SK-N-SH (cell line): ENCODE measurements at places on chromosomes 5 and 9.
A peak's percentile ranks its signal among the peaks of the same experiment; 100 is the strongest.

DNA sequence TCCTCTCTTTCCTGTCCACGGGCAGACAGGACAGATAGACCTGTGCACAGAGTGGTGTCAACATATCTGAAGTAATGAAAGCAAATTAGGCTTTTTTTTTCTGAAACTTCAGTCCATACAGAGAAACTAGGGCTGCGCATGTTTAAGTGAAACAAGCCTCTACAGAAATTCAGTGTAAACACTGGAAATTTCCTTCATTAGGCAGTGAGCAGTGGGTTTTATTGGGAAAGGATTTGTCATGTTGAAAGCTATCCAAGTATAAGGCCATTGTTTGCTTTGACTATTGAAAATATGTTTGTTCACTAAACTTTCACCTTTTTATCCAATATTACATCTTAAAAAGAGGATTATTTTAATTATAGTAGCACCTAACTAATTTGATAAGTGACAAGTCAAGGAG, 161.2 kb downstream of the AOPEP start:
- H3K27ac ChIP-seq: no peak overlapping the region
- H3K27me3 ChIP-seq: no peaks in the 10 kb centered on the region
- no peak overlapping the region for H3K4me3 ChIP-seq

DNA sequence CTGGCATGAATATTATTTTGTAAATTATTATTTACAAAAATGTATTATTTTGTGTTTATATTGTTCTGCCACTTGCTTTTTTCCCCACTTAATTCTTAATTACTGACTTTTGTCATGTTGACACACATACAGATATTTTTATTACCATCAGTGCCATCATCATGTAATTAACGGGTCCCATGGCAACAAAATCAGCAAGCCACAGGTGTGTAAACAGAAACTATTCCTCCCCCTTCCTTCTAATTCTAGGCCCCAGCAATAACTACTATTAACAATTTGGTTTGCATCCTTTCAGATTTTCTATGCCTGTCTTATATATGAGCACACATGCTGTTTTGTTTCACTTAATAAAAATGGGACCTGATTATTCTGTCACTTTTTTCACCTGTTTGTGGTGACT, 29.3 kb downstream of the CYFIP2 start:
- no peaks in the 10 kb centered on the region for H3K4me1 ChIP-seq
- H3K27me3 ChIP-seq: no peaks in the 10 kb centered on the region
- H3K4me3 ChIP-seq: no peak overlapping the region
- DNase-seq: no peak
- H3K36me3 ChIP-seq: peaks cover 17% of the 10 kb centered on the region; the same call in 1 of the 2 replicates
- no peak overlapping the region for H3K27ac ChIP-seq

DNA sequence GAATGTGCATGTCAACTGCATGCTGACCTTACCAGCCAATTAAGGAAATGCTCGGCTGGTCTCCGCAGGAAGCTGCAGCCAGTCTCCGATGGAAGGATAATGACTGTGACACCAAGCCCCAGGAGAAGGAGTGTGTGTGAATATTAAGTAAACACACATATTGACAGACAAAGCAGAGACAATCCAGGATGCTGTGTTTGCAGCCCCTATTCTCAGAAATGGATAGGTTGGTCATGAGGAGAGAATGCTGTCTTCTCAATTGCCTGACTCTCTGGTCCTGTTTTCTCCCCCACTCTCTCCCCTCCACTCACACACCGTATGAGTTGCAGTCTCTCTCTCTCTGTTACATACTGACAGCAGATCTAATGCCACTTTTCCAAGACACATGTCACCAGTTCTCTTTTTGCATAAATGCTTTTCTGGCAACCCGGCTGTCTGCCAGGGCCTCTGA, 85.7 kb downstream of the EPB41L4A start:
- no peak overlapping the region for H3K27ac ChIP-seq
- peaks cover 23% of the 10 kb centered on the region for H3K4me1 ChIP-seq
- H3K4me3 ChIP-seq: no peak overlapping the region
- no peak for DNase-seq

DNA sequence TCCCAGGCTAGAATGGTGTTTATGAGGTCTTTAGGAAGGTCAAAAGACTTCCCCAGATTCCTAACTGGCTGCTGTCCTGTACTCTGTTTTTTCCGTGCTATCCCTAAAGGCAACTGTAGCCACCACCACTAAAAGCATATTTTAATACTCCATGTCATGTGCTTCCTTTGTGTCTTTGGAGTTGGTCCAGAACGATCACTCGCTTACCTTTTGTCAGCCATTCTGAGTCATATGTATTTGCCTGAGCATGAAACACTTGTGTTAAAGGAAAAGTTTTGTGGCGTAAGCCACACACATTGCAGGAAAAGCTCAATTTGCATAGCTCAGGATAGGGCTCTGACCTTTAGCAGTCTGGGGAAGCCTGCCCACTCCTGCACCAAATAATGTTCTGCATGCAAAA, 299.6 kb downstream of the NTRK2 start:
- H3K4me3 ChIP-seq: no peak overlapping the region
- no peaks in the 10 kb centered on the region for H3K36me3 ChIP-seq
- H3K27ac ChIP-seq: no peak overlapping the region
- no peaks in the 10 kb centered on the region for H3K4me1 ChIP-seq
- no peak for DNase-seq

- peaks cover 4% of the 10 kb centered on the region; the same call in 1 of the 2 replicates for H3K27me3 ChIP-seq
- no peak for DNase-seq
- H3K27ac ChIP-seq: no peak overlapping the region
- no peaks in the 10 kb centered on the region for H3K4me1 ChIP-seq
- H3K4me3 ChIP-seq: no peak overlapping the region
- H3K36me3 ChIP-seq: no peaks in the 10 kb centered on the region
Observed at GRCh38 chr9:21682381-21682780, 120.1 kb upstream of the MTAP start.

DNA sequence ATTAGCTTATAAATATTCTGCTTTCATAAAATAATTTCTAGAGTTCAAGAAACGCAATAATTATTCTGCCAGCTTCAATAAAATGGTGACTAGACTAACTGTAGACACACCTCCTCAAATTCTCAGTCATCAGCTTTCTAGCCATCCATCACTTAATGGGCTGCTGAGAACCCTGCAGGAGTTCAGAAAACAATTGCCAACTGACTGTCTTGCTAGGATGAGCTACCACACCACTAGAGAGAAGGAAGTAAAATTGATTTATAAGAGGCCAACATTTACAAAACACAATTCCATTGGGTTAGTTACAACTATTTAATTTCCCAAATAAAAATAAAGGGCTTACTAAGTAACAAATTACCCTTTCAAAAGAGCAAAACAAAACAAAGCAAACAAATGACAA, 126.5 kb upstream of the PAPPA start:
- H3K4me1 ChIP-seq: no peaks in the 10 kb centered on the region
- DNase-seq: no peak
- peaks cover 4% of the 10 kb centered on the region for H3K36me3 ChIP-seq
- peak overlapping the region; percentile 90 for H3K27ac ChIP-seq
- H3K27me3 ChIP-seq: no peaks in the 10 kb centered on the region
